GM23248 (cell line): ENCODE measurements at places on chromosomes 12 and 14. TPM values are rescaled to one million over a fixed set of nuclear protein-coding genes. Genes with fewer than 3 reads are reported as not detected.
A peak's percentile ranks its signal among the peaks of the same experiment; 100 is the strongest.

Gene GPD1
- not detected in 2 replicates for polyA plus RNA-seq

Gene SLC25A21
- polyA plus RNA-seq: 0.26 and 0.79 TPM in 2 replicates

Gene AVPR1A
- polyA plus RNA-seq: not detected in 2 replicates

Gene ZDHHC22
- not detected in 2 replicates for polyA plus RNA-seq

Gene NAV3
- 20.9 and 24.2 TPM in 2 replicates for polyA plus RNA-seq

GRCh38 chr12:131784909-131785762 is 43.1 kb upstream of the MMP17 start:
- peak; percentile 96 for DNase-seq

DNA sequence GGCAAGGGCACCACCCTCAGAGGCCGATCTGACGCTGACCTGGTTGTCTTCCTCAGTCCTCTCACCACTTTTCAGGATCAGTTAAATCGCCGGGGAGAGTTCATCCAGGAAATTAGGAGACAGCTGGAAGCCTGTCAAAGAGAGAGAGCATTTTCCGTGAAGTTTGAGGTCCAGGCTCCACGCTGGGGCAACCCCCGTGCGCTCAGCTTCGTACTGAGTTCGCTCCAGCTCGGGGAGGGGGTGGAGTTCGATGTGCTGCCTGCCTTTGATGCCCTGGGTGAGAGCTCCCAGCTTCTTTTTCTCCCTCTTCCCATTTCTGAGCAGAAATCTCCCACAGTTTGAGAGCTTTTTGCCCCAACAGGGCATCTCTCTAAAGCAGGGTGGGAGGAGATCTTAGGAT is 1.8 kb downstream of the OAS1 start:
- peak; percentile 10 for DNase-seq

DNA sequence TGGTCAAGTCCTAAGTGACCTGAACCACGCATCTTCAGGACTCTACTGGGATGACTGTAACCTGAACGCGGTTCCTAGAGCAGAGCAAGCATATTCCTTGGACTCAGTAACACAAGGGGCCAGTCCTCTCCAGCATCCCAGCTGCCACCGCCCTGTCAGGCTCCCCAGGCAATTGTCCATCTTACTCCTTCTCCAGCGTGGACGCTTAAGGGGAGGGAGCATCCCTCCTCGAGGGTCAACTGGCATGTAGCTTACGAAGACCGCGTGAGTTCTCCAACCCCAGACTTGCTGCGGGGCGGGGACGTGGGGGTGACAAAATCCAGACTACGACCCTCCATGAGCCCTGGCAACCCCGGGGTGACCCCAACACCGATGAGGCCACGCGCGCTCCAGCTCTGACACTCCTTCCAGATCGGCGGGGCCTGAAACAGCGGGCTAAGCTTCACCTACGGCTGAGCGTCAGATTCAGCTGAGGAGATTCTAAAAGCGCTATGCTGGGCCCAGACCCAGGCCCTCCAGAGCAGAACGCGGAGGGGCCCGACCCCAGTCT is 846 bp upstream of the MTHFD1 start:
- DNase-seq: peak; percentile 59

DNA sequence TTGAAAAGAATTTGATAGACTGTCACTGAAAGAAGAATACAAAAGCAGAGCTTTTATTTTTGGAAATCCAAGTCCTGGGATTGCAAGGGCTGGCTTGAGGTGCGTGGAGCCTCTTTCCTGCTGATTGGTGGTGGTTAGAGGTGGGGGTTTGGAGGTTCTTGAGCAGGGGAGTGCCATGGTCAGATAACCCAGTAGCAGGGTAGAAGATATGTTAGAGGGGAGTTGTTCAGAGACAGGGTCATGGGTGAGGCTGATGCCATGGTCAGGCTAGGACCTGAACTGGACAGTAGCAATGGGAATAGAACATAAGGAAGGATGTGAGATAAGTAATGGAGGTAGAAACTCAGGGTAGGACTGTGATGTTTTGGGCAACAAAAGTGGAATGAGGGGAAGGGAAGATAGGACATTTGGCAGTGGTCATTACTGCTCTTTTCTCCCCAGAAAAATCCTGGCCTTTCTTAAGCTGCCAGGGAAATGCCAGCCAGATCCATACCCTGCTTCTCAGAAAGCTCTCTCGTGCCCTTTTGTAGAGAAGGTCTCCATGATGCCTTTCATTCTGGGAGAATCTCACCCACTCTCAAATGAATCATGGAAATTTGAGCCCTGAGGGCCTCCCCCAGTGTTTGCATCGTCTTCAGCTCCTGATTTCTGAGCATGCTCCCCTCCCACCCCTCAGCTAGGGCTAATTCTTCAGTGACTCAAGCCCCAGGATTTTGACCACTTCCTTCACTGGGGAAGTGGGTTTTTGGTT is 9.5 kb downstream of the EMP1 start:
- DNase-seq: peak; percentile 98

DNA sequence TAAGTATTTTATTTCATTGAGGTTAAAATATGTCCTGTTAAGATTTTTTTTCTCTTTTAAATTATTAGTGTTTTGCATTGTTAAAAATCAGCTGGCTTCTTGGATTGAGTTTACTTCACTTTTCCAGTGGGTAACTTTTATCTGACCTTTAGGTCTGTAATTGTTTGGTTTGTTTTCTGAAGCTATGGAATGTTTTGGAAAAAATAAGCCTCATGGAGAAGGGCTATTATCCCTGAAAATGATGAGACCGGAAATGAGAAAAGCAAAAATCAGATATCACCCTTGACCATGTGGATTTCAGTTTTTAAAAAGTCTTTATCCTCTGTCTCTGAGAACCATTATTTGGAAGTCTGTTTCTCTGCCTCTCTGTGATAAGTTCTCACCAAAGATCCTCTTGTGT is 180.9 kb downstream of the RAD51B start:
- DNase-seq: peak; percentile 8

GRCh38 chr14:88130057-88130432 is 125.1 kb downstream of the GPR65 start:
- DNase-seq: no peak

DNA sequence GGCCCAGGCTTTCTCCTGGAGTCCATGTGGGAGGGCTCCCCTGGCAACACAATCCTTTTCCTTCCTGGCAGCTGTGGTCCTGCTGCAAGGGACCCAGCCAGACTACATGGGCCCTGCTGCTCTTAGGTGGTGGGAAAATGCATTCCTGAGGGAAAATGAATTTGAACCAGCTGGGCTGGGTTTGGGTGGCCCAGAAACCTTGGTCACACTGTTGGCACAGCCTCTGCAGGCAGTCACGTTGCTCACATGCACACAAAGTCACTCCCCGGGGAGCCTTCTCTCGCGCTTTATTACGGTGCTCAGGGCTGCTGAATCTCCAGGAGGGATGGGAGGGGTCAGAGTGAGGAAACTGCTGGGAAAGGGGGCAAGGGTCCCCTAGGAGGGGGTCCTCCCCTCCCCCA is 17.2 kb downstream of the PLEKHG3 start:
- peak; percentile 93 for DNase-seq

DNA sequence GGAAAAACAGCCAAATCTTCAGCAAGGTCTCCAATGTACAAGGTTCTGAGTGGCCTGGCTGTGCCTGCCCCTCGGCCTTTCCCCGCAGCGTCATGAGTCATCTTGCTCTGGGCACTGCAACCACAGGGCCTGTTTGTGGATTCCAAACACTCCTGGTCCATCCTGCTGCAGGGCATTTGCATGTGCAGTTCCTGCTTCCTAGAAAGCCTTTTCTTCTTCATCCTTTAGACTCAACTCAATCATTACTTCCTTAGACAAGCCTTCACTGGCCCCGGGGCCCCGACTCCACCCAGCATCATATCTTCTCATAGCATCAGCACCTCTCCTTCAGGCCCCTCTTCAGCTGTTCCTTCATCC is 101.8 kb upstream of the EGLN3 start:
- peak; percentile 48 for DNase-seq

GRCh38 chr14:79749065-79749464 is 462.2 kb downstream of the DIO2 start:
- no peak for DNase-seq

DNA sequence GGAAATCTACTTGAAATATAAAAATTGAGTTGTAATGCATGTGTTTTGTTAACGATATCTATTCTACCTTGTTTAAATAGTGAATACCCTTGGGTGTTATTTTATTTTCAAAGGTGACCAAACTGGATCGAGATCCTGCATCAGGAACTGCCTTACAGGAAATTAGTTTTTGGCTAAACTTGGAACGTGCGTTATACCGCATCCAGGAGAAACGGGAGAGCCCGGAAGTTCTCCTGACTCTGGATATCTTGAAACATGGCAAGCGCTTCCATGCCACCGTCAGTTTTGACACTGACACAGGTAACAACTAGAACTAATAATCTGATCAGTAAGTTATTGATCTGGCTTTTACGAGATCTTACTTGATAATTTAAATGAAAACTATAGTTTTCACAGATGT is 15.9 kb downstream of the DYNC1H1 start:
- DNase-seq: no peak

GRCh38 chr12:119177724-119178380 is 879 bp upstream of the HSPB8 start:
- DNase-seq: no peak

GRCh38 chr14:99363051-99363450 is 91.1 kb upstream of the BCL11B start:
- no peak for DNase-seq

- DNase-seq: no peak
These were observed 18.7 kb downstream of the FLVCR2 start for GRCh38 chr14:75597149-75597548.

DNA sequence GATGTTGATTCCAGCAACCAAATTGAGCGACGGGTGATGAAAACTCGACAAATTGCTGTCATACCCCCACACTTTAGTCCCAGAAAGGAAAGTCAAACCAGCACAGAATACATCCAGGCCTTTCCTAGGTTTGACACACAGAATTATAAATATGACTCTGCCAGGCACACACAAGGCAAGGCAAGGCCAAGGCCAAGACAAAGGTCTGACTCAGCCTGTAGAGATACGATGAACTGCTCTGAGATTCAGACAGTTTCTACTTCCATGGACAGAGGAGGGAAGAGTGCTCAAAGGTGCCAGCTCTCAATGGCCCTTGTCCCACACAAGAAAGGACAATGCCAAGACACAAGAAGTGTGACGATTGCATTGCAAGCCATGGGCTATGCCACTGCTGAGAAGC is 880.2 kb upstream of the TMEM132C start:
- DNase-seq: no peak

DNA sequence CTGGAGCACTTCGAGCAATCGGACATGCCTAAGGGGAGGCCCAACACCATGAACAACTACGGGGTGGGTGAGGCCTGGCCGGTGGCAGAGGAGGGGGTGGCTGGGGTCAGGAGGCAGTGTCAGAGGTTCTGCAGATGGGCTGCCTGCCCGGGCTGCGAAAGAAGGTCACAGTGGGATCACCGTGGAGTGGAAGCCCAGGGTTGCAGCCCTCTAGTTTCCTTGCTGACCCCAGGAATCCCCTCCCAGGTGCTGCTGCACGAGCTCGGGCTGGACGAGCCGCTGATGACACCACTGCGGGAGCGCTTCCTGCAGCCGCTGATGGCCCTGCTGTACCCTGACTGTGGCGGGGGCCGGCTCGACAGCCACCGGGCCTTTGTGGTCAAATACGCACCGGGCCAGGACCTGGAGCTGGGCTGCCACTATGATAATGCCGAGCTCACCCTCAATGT is 1.9 kb upstream of the ARL6IP4 start:
- DNase-seq: no peak
